ENCODE measurements at places on chromosomes 13 and 19. TPM values are rescaled to one million over a fixed set of nuclear protein-coding genes. Genes with fewer than 3 reads are reported as not detected.

Gene KCNN1
- 0.06 TPM for total RNA-seq

Gene IGFL2
- total RNA-seq: not detected

Gene ATP12A
- total RNA-seq: not detected

Gene APOC4
- not detected for total RNA-seq

Gene NAPSA
- total RNA-seq: not detected

Gene LHB
- total RNA-seq: not detected

Gene CLEC11A
- total RNA-seq: 288 TPM

Gene PSG6
- total RNA-seq: not detected

Gene C19orf67
- total RNA-seq: not detected

Gene SPACA4
- not detected for total RNA-seq

Gene CCDC70
- total RNA-seq: not detected

Gene ZNF415
- total RNA-seq: 4.5 TPM

Gene NUFIP1
- 3.3 TPM for total RNA-seq

Gene GMIP
- 4.1 TPM for total RNA-seq

Gene LSR
- 1.4 TPM for total RNA-seq

Gene BRME1
- 0.20 TPM for total RNA-seq

Gene SARS2
- total RNA-seq: 16.3 TPM

Gene PDCD2L
- 3.1 TPM for total RNA-seq

Gene MAP3K10
- 5.2 TPM for total RNA-seq

Gene NOTCH3
- total RNA-seq: 66.9 TPM

Gene GRIK5
- total RNA-seq: not detected

Gene MYH14
- total RNA-seq: 0.19 TPM

Gene KIR3DL1
- not detected for total RNA-seq

Gene ZFP14
- total RNA-seq: 1.5 TPM
